ENCODE measurements at places on chromosomes 7 and 10. TPM values are rescaled to one million over a fixed set of nuclear protein-coding genes. Genes with fewer than 3 reads are reported as not detected.

- H3K4me3 ChIP-seq, result no peak overlapping the region
- no peak overlapping the region for H3K27ac ChIP-seq
- no peaks in the 10 kb centered on the region for H3K36me3 ChIP-seq
- no peak for DNase-seq
These were observed 160.7 kb downstream of the PTPN20 start for GRCh38 chr10:47071891-47072290.

- no peaks in the 10 kb centered on the region for H3K4me1 ChIP-seq
- H3K27ac ChIP-seq, result no peak overlapping the region
- H3K4me3 ChIP-seq, result no peak overlapping the region
- no peak for DNase-seq
- no peaks in the 10 kb centered on the region for H3K36me3 ChIP-seq
- no peaks in the 10 kb centered on the region for H3K27me3 ChIP-seq
These were observed 140.7 kb downstream of the BUB3 start for GRCh38 chr10:123294886-123295285.

DNA sequence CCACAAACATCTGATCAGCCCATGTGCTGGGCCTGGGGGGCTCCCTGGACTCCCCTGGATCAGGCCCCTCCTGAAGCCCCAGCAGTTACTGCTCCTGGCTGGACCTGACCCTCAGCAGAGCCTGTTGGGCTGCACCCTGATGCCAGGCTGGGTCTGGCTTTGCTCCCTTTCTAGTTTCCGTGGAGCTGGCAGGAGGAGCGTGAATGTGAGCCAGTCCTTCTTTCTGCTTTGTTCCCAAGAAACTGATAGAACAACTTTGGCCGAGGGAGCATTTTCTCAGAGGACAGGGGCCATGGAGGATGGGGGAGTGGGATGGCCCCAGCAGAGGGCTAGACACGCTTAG lies 128.2 kb downstream of the NEURL1 start:
- no peak overlapping the region for H3K4me3 ChIP-seq
- no peak overlapping the region for H3K27ac ChIP-seq
- peaks cover 39% of the 10 kb centered on the region for H3K4me1 ChIP-seq

- H3K36me3 ChIP-seq, result no peaks in the 10 kb centered on the region
- H3K27ac ChIP-seq, result no peak overlapping the region
- H3K4me3 ChIP-seq, result no peak overlapping the region
These were observed 28.3 kb downstream of the TECTB start for GRCh38 chr10:112311481-112311880.

DNA sequence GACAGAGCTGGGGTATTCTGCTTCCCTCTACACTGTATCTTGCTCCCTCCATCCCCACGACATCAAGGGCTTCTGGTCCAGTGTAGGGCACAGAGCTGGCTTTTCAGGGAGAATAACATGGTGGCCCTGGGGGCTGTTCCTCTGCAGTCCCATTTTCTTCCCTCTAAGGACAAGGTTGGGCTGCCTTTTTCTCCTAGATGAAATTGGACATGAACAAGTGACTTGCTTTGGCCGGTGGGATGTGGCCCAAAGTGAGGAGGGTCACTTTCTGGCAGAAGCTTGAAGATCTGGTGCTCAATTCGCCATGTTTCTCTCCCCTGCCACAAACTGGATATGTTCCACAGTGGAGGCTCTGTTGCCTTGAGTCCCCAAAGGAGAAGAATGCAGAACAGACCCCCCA lies 235.7 kb downstream of the EMX2 start:
- DNase-seq, result no peak
- H3K27me3 ChIP-seq, result no peaks in the 10 kb centered on the region
- no peaks in the 10 kb centered on the region for H3K36me3 ChIP-seq
- H3K4me3 ChIP-seq, result no peak overlapping the region

GRCh38 chr10:125057158-125058001 lies 103.0 kb downstream of the CTBP2 start:
- H3K27me3 ChIP-seq, result no peaks in the 10 kb centered on the region
- H3K4me3 ChIP-seq, result no peak overlapping the region
- peak; percentile 95 for DNase-seq
- H3K27ac ChIP-seq, result peak overlapping the region; percentile 59
- H3K36me3 ChIP-seq, result peaks cover 2% of the 10 kb centered on the region

DNA sequence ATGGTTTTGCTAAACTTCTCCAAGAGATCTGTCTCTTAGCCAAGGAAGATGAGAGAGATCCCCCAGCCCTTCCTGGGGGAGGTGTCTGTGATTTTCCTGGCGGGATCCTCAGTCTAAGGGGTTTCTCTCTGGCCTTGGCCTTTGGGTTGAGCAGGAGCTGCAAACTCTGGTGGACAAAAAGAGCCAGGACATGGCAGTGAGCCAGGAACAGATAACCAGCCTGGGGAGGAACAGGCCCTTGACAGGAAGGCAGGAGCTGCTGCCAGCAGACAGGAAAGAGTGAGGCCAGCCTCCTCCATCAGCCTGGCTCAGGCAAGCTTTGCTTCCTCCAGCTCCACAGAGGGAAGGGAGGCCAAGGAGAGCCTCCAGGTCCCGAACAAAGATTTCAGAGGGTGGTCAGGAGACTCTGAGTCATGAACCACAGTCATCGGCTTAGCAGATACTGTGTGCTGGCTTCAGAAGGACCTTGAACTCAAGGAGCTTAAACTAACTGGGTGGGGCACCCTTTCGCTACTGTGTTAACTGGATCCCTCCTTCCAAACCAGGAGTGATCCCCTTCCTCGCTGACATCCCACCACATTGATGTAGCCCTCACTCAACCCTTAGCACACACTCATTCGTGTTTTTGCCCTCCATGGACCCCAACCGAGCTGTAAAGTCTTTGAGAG lies 34.7 kb downstream of the DDIT4 start:
- DNase-seq, result peak; percentile 55
- H3K27me3 ChIP-seq, result no peaks in the 10 kb centered on the region
- no peaks in the 10 kb centered on the region for H3K36me3 ChIP-seq
- H3K27ac ChIP-seq, result peak overlapping the region; percentile 34

GRCh38 chr10:17835688-17836087 lies 26.5 kb downstream of the MRC1 start:
- H3K4me1 ChIP-seq, result no peaks in the 10 kb centered on the region
- H3K4me3 ChIP-seq, result no peak overlapping the region
- no peaks in the 10 kb centered on the region for H3K36me3 ChIP-seq
- H3K27ac ChIP-seq, result no peak overlapping the region

- no peaks in the 10 kb centered on the region for H3K27me3 ChIP-seq
- peaks cover 7% of the 10 kb centered on the region for H3K36me3 ChIP-seq
- no peak for DNase-seq
- peak overlapping the region; percentile 97 for H3K27ac ChIP-seq
- peaks cover 59% of the 10 kb centered on the region for H3K4me1 ChIP-seq
- H3K4me3 ChIP-seq, result no peak overlapping the region
These were observed 22.8 kb downstream of the PWWP2B start for GRCh38 chr10:132419538-132420468.

GRCh38 chr10:48209241-48209640 lies 65.3 kb downstream of the FRMPD2 start:
- H3K4me3 ChIP-seq, result no peak overlapping the region
- no peaks in the 10 kb centered on the region for H3K36me3 ChIP-seq
- H3K27me3 ChIP-seq, result no peaks in the 10 kb centered on the region
- DNase-seq, result no peak
- no peaks in the 10 kb centered on the region for H3K4me1 ChIP-seq

DNA sequence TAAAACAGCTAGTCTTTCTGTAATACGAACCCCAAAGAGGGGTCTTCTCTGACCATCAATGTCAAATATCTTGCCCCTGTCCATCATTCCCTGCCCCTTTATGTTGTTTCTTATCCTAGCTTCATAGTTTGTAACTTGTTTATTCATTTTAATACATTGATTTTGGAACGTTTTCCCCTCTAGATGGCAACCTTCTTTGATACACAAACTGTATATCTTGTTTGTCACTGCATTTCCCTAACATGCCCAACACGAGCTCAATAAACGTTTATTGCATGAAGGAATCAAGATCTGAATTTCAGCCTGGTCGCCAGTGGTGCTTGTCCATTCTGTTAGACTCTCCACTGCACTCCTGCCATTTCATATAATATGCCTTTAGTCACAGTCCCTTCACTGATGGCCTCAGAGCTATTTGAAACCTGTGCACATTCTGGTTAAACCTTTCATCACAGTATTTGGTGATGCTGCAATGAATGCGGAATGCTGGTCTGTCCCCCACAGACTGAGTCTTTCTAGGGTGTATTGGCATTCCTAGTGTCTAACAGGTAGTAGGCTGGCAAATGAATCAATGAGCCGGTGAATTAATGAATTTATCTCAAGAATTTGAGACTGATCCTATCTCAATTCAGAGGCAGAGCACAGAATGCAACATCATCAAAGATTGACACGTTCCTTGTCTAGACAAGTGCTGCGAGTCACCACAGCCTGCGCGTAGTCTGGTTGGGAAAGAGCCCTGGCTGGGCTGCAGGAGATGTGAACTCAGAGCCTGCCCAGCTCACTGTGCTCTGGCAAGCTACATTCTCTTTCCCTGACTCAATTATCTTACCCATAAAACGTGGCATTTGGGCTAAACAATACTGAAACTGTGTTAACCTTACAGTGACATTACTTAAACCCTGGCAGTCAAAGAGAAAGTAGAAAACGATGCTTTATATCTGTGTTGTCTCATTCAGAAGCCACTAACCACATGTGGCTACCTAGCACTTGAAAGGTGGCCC lies 55.2 kb upstream of the FRMD4A start:
- no peaks in the 10 kb centered on the region for H3K36me3 ChIP-seq
- no peaks in the 10 kb centered on the region for H3K27me3 ChIP-seq
- H3K27ac ChIP-seq, result no peak overlapping the region
- DNase-seq, result no peak

DNA sequence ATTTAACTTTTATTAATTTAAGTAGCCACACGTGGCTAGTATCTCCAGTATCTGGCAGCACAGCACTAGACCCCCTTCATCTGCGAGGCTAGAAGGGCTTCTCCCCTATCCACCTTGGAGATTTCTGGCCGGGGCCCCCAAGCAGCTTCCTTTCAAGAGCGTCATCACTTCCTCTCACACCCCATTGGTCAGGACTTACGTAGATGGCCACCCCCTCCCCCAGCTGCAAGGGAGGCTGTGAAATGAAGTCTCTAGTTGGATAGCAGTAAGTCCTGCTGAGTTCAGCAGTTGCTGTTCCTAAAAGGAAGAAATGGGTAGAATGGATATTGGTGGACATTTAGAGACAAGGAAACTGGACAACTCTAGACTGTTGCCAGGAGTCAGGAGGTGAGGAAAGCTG lies 33.8 kb upstream of the COMTD1 start:
- H3K27me3 ChIP-seq, result no peaks in the 10 kb centered on the region
- H3K4me1 ChIP-seq, result no peaks in the 10 kb centered on the region
- H3K36me3 ChIP-seq, result no peaks in the 10 kb centered on the region
- no peak overlapping the region for H3K27ac ChIP-seq
- H3K4me3 ChIP-seq, result no peak overlapping the region

DNA sequence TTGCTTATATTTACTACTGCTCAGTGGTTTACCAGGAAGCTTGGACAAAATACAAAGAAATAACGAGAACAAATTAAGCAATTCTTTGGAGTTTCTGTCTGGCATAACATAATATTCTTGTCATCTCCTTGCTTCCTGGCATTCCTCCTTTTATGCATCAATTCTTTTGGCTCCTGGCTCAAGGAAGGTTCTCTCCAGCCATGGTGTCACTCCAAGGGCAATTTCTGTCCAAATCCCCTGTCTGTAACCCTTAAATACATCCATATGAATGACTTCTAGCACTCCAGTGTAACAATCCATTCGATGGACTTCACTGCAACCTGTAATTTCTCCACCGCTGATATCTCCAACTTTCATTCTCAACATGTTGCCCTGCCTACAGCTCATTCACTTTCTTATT lies 617.7 kb upstream of the ANKRD30A start:
- H3K27me3 ChIP-seq, result no peaks in the 10 kb centered on the region
- no peak overlapping the region for H3K4me3 ChIP-seq
- H3K36me3 ChIP-seq, result no peaks in the 10 kb centered on the region
- DNase-seq, result no peak
- peaks cover 6% of the 10 kb centered on the region for H3K4me1 ChIP-seq

DNA sequence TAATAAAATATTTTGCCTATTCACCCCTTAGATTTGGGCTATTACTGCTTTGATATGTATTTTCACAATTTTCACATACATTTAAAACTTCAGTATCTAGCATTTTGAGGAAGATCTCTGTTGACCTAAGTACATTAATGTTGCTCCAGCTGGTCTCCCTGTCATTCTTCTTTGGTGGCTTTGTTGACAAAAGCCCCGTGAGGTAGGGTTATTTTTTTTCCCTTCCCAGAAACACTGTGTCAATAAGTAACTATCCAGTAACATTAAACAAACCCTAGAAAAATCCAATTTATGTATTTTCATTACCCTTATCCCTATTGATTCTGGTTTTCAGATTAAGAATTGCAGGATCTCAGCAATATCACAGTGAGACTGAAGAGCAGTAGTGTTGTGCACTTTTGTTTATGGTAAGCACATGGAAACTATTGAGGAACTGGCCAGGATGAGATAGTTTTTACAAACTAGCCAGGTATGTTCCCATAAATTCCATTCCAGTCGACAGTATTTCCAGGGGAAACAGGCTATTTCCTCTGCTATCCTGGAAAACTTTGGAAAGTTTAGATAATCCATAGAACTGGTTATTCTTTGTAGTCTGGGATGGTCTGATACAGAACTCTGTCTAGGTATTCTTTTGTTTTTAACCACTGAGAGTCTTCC lies 198.2 kb downstream of the PON1 start:
- DNase-seq, result no peak

DNA sequence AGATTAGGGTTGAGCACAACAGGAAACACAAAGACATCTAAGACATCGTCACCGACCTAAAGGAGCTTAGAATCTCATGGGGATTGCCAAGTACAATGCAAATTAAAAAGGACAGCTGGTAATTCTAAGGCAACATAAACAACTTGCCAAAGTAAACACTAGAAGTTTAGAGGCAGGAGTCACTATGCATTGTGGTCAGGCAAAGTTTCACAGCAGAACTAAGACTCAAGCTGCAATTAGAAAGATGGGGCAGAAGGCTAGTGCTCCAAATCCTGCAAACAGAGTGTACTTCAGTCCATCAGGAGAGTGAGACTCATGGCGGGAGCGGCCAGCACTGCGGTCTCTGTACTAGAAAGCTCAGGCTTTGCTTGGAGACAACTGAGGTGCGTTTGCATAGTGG lies 52.7 kb downstream of the HIPK2 start:
- no peak for DNase-seq
- H3K36me3 ChIP-seq, result peaks cover 3% of the 10 kb centered on the region
- no peak overlapping the region for H3K27ac ChIP-seq
- no peaks in the 10 kb centered on the region for H3K27me3 ChIP-seq
- no peak overlapping the region for H3K4me3 ChIP-seq
- peaks cover 24% of the 10 kb centered on the region for H3K4me1 ChIP-seq

Gene NOD1
- polyA plus RNA-seq, result 11.5 TPM

Gene ACSL5
- 71.0 TPM for polyA plus RNA-seq

Gene ZNF853
- 2.3 TPM for polyA plus RNA-seq

Gene FAM241B
- polyA plus RNA-seq, result 8.0 TPM

Gene SPDYE8
- not detected for polyA plus RNA-seq

Gene FAM25A
- polyA plus RNA-seq, result not detected

Gene CALN1
- 0.02 TPM for polyA plus RNA-seq
